ENCODE measurements at places on chromosomes 1 and 21.
A peak's percentile ranks its signal among the peaks of the same experiment; 100 is the strongest.

DNA sequence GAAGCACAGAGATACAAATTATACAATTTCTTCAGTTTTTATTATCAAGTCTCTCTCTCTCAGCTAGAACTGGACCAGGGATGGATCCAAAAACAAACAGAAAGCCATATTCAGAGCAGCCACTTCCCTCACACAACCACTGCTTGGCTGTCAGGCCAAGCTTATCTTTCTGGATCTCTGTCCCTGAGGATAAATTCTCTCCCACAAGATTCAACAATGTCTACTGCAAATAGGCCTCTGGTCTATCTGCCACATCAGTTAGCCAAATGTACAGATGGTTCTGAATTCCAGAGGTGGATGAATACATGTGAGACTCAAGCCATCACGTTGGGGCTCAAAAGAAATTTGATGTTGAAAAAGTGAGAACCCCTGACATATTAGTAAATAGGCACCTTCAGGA is 350.9 kb downstream of the LTN1 start:
- no peak for DNase-seq

DNA sequence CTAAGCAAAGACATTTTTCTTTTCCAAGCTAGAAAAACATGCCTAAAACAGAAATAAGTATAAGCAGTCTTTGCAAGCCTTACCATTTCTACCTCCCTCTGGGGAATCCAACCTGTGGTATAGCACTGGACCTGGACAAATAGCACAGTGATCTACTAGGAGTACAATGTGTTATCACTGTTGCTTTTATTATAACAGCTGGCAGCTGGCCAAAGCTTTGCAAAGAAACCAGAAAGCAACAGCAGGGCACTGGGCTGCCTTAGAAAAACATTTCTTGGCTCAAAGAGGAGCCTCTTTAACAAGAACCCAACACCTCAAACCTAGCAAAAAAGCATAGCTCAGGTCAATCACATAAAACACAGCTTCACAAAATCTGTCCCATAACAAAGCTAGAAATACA is 294.5 kb upstream of the GREM2 start:
- no peak for DNase-seq

DNA sequence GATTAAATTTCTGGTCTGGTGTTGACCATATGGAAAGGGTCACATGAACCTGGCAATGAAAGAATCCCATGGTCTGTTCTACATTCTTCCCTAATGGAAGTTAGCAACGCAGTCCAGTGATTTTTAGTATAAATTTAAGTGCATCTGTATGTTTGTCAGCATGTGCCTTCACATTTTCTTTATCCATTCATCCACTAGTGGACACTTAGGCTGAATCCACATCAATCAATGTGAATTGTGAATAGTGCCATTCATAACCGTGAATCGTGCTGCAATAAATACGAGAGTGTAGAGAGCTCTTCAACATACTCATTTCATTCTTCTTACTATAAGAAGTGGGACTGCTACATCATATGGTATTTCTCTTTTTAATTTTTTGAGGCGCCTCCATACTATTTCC is 12.7 kb upstream of the IFI16 start:
- no peak for DNase-seq

DNA sequence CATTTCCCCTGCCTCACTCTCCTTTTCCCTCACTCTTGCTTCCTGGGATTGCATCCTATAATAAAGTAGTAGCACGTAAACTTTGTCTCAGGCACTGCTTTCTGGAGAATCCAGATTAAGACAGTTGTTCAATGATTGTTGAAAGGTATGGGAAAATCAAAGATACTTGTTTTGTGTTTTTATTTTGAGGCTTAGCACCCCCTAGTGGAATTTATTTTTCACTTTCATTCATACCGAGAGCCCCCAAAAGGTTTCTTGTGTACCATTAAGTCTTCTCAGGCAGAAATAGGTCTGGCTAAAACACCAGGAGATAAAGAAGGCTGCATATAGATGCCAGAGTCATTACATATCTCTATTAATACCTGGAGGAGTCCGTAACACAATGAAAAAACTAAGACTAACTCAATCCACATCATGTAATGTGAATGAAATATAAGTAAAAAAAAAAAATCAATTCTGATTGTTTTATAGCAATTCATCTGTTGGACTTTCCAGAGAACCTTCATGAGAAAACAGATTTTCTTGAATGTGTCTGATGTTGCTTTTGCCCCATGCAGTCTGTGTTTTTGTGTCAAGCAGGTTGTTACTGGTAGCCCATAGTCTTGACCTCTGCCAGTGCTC is 103.5 kb downstream of the RPE65 start:
- no peak for DNase-seq

DNA sequence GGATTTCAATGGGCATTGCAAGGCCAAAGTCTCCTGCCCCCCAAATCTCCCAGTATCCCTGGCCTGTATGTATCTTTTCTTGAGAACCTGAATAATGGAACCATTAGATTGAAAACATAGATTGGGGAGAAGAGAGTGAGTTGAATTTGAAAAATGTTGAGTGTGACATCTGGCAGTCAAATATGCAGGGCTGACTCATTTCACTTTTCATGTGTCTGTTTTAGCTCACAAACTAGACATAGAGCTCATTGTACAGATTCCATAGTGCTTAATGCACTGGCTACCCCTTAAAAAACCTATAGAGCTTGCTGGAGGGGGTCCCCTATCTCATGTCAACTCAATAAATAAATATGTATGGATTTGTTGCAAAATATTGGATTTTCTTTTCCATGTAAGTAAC is 30.8 kb downstream of the DDR2 start:
- no peak for DNase-seq

GRCh38 chr1:2415801-2416208 is 3.4 kb upstream of the PEX10 start:
- no peak for DNase-seq

GRCh38 chr1:99438656-99439230 is 174.5 kb downstream of the PLPPR4 start:
- no peak for DNase-seq

GRCh38 chr1:180533266-180533987 is 25.3 kb upstream of the OVAAL start:
- DNase-seq, result peak; percentile 29

- DNase-seq, result no peak
Observed at GRCh38 chr1:211714154-211714553, 38.7 kb upstream of the NEK2 start.

DNA sequence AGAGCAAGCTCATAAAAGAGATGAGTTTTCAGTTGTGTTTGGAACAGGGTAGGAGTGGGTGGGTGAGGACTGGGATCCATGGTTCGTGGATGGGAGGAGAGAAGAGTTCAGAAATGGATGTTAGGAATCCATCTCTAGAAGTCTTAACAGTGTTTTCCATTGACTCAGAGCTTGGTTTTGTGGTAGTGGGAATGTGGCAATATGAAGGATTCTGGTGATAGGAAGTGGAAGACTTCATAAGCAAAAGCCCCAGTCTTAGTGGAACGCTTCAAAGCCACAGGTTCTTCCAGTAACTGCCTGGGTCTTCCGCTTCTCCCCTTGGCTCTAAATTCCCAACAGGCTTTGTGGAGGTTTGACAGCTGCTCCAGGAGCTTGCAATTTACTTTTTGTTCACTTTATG is 167.9 kb downstream of the KCNJ6 start:
- DNase-seq, result no peak

- DNase-seq, result no peak
Observed at GRCh38 chr1:6350416-6351088, 43.0 kb downstream of the ACOT7 start.

DNA sequence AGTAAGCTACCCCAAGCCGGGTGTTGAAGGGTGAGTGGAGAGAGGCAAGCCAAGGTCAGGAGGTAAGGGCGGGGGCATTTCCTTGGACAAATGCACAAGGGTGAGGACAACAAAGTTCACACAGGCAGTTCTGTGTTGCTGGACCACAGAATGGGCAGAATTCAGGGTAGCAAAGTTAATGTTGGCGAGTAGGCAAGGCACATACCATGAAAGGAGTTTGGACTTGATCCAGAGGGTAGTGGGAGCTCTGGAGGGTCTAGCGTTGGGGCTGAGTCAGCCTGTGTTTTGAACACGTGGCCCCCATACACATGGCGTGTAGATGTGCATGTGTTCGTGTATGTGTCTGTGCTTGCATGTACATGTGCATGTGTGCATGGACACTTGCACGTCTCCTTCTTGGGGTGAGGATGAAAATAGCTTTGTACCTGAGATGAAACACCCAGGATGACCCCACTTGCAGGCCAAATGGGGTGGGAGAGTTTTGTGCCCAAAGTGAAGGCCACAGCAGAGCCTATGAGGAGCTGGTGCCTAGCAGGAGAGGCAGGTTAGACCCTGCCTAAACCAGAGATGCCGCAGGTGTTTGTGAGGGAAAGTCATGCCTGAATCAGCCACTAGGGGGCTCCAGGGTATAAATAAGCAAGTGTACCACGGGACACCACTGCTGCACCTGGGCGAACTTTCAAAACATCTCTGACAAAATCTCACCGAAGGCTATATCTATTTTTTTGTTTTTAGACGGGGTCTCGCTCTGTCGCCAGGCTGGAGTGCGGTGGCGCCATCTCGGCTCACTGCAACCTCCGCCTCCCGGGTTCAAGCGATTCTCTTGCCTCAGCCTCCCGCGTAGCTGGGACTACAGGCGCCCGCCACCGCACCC is 21.8 kb downstream of the SLC27A3 start:
- peak; percentile 81 for DNase-seq

GRCh38 chr1:33456502-33456886 is 16.0 kb upstream of the ZSCAN20 start:
- DNase-seq, result no peak

DNA sequence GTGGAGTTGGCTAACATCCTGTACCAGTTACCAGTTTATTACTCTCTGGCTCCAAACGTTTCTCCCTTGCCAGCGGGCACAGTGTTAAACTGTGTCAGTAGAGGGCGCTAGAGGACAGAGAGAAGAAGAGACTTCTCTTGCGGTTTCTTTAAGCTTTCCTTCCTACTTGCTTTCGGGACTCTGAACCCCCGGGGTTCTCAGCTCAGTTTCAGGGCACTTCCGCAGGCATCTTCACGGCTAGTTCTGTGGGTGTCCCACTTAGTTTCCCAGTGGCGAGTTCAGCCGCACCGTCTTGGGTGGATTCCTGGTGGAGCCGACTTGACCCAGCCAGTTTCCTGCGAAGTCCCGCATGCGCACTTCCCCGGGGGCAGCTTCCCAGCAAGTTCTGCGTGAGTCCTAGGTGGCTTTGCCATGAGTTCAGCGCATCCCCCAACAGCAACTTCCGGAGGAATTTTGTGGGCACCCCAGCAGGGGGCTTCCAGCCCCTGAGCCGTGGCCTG is 37.9 kb upstream of the BTG2 start:
- peak; percentile 52 for DNase-seq

DNA sequence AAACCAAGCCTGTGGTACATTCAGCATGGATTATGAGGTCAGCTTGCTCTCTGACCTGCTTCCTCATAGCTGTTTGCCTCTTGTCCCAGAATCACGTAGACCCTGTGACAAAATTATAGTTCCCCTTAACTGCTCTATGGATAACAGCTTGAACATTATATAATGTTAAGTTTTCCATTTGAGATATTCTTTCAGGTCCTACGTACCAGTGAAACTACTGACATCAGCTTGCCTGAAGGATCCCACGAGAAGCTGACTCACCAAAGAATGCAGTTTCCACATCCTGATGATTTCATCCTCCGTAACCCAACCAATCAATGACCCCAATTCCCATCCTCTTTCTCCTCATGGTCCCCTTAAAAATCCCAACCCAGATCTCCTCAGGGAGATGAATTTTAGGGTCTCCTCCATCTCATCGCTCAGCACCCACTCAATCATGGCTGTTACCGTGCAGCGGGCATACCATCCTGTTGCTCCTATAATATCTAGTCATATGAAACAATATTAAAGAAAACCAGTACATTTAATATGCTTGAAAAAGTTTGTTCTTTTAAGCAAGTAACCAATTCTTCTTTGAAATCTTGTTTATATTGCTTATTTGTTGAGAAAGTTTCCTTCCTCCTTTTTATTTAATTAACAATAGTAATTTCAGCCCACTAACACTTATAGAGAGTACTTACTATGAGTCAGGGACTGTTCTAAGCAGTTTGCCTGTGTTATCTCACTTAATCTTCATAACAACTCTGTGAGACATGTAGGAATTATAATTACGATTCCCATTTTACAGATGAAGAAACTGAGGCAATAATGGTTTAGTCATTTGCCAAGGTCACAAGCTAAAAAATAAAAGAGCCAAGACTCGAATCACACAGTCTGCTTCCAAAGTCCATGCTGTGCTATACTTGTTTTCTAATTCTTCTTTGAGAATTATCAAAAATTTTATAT is 27.4 kb downstream of the CHML start:
- no peak for DNase-seq

DNA sequence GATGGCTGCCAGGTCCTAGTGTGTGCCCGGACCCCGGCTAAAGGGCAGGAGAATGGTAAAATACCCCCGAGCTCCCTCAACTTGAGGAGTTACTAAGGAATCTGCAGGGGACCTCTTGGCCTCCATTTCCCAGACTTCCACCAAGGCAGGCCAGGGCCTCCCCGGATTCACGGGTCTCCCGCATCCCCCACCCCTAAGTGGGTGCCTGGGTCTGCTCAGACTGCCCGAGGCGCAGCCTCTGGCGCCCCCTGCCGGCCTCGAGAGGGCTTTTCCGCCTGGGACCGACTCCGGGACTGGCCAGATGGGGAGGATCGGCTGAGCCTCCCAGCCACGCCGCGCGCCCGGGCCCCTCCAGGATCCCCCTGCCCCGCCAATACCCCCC is 1.7 kb downstream of the PLEKHG5 start:
- DNase-seq, result peak; percentile 76

- no peak for DNase-seq
Observed at GRCh38 chr1:212638492-212639151, 30.1 kb downstream of the ATF3 start.

DNA sequence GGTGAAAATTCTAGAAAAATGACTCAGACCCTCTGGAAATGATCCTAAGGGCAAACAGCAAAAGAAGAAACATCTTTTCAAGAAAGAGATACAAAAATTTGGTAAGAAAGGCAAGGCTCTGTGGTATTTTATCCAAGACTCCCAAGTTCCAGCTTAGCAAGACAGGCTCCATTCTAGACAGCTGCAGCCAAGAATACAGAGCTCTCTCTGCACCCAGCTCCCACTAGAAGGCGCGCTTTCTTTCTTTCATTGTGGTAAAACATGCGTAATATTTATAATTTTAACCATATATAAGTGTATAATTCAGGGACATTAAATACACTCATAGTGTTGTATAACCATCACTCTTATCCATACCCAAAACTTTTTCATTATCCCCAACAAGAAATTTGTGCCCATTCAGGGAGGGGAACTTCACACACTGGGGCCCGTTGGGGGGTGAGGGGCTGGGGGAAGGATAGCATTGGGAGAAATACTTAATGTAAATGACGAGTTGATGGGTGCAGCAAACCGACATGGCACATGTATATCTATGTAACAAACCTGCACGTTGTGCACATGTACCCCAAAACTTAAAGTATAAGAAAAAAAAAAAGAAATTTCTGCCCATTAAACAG is 2.2 kb upstream of the HFM1 start:
- no peak for DNase-seq

DNA sequence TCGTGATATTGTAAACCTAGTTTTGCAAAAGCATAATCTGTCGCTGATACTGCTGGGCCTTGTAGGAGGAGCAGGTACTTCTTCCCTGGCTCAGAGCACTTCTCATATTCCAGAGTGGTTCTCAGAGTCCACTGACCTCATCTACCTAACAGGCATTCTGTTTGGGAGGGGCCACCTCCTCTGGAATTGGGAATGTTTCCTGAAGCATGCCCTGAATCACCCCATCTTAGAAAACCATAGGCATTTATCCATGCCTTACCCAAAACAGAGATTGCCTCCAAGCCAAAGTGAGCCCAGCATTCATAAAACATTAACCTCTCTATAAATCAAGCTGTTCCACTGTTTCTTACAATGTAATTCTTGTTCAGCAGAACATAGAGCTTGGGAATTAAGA is 35.1 kb downstream of the SLC44A3 start:
- DNase-seq, result no peak

GRCh38 chr1:245211035-245211749 is 56.4 kb downstream of the KIF26B start:
- no peak for DNase-seq

All from naive thymus-derived CD8-positive, alpha-beta T cell (primary cell).